ENCODE measurements at places on chromosomes 2 and 18.

GRCh38 chr2:158113741-158114295 lies 12.1 kb downstream of the UPP2 start:
- no peak for DNase-seq

DNA sequence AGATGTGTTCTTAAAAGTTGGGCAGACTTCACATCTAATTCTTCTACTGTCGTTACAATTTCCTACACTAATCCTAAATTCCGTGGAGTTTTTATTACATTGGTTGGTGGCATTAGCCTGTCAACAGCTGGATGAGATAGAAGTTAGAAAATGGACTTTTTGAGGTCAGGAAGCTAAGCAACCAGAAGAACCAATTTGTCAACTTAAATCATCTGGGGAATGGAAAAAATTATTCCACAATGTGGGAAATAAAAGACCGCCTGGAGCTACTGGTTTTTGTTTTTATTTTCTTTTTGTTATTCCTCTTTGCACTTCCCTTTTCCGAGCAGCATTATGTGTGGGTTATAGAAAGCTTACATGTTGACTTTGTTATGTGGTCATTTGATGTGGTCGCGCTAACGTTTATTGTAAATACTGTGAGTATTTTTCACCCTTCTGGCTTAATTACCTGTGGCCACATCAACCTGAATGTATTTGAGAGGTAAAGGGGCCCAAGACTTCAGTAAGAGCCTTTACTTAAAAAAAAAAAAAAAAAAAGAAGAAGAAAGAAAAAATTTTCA lies 75.3 kb downstream of the PTPRM start:
- no peak for DNase-seq

DNA sequence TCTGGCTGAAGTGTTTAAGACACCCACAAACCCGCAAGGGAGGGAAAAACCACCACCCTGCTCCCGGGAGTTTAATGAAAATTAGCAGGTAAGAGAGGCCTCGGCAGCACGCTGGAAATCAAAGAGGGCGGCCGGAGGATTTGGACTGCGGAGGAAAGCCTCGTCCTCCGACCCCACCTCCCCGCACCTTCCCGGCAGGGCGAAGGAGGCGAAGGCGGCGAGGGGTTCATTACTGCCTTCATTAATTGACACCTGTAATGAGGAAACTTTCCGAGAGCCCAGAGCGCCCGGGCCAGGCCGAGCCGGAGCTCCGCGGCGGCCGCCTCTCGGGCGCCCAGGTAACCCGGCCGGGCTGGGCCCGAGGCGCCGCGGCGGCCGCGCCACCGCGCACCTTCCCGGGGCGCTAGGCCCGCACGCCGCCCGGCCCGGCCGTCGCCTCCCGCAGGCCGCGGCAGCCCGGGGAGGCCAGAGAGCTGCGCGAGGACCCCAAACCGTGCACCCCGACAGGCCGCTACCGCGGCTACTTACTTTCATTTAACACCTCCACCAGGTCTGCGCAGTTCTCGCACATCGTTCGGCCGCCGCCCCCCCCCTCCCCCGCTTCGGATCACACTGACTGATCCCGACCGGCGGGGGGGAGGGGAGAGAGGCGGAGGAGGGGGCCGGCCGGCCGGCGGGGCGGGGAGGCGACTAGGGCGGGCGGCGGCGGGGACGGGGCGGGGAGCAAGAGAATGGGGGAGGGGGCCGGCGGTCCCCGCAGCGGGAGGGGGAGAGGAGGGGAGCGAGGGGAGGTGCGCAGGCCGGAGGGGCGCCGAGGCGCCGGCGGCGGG lies 550 bp downstream of the USP34 start:
- DNase-seq: no peak

DNA sequence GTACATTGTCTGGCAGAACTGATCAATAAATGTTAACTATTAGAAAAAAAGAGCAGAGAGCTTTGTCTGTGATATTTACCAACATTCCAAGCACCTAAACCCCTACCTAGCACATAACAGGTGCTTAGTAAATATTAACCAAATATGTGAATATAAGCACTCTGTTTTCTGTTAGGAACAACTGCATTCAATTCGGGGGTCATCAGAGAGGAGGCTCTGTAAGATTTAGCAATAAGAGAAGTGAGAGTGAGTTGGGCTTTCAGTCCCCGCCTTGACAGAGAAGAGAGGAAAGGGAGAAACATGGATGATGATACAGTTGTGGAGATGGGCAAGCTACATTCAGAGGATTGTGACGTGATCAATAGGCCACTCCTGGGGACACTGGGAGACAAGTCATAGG lies 47.7 kb downstream of the MYOM1 start:
- DNase-seq: no peak

DNA sequence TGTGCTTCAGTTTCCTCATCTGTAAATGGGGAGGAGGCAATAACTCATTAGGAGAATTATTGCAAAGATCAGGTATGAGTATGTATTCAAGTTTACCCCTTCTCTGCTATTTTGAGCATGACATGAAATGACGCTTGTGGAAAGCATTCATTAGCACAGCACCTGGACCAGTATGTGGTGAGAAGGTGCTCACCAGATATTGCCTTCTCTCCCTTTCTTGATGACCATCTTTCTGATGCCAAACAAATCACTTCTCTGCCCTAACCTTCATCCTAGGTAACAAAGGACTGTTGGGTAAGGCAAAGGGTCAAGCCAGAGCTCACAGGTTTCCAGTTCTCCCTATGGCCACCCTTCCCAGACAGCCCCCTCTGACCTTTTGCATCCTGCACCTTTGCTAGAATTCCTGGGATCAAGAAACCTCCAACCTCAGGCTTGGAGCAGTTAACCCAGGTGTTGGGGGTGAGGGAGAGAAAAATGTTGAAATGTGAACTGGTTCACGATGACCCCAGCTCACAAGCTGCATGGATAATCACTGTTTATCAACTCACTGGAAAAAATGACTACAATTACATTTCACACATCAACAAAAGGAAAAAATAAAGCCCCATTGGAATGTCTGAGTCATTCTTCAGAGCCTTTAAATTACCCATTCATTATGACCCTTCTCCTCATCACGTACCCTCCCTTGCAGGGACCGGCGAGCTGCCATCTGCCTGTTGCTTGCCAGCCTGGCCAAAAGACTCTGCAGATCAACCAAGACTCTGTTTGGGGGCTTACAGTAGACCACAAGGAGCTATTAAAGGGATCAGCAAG lies 41.6 kb downstream of the LBH start:
- no peak for DNase-seq

DNA sequence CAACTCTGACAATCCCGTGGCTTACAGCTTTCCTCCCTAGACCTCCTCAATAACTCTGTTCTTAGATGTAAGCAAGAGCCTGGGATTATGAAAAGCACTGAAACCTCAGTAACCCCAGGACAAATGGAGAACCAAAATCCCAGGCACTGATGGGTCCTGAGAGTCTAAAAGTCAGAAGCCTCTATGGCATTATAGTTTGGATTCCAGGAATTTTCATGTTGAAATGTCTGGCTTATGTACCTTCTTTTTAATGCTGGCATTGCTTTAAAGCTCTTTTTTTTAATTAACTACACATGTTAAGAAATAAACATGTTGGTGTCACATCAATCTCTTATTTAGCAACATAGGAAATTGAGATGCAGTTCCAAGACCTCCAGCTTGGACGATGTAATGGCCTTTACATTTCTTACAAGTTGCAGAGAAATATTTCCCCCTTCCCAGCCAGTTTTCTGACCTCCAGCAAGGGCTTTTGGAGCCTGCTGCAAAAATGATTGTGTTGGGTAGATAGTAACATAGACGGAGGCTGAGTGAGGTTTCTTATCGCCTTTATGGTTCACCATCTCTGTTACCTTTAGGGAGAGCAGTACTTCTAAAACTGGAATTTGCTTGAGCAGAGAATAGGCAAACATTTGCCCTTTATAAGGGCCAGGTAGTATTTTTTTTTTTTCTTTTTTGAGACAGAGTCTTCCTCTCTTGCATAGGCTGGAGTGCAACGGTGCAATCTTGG lies 84.8 kb upstream of the RASGRP3 start:
- no peak for DNase-seq

DNA sequence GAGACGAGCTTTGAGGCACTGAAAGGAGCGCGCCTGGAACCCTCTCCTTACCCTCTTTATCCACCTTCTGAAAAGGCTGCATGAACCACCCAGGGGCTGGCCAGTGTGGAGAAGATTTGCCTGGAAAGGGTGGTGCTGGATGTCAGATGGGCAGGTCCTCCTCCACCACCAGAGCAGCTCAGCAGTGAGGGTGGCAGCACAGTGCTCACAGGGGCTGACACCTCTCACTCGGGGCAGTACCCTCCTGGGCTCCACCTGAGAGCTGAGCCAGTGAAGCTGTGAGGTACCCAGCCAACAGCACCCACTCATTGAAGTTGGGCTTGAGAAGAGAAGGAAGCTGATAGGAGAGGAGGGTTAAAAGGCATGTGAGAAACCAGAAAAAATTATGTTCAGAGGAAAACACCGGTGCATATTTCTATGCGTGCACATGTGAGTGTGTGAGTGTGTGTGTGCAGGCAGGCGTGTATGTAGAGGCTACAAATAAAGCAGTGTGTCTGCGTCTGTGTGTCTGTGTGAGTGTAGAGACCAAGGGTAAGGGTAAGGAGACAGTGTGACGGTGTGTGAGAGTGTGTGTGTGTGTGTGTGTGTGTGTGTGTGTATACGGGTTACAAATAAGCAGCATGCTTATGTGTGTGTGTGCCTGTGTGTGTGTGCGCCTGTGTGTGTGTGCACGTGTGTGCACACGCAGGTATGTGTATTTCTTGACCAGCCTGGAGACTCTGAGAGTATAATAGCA lies 40.7 kb downstream of the TEX44 start:
- no peak for DNase-seq

- no peak for DNase-seq
Observed at GRCh38 chr2:237613679-237614078, 13.7 kb upstream of the LRRFIP1 start.

GRCh38 chr2:48249631-48250473 lies 280.1 kb upstream of the STON1 start:
- DNase-seq: peak; percentile 94

- DNase-seq: no peak
Observed at GRCh38 chr2:142472382-142472781, 341.6 kb upstream of the LRP1B start.

DNA sequence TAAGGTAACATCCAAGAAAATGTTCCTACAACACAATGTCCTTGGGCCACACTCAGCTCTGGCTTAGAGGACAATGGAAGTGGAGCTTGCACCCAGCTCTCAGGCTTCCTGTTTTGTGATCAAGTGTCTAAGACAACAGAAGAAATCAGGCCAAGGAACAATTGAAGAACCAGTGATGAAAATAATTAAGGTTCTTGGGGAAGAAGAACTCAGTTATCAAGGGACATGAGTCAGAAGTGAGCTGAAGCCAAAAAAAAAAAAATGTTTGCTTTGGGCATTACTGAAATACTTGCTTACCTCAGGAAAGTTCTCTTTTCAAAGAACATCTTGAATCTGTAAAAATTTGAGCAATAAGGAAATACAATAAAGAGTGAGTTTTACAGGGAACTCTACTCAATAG lies 299.0 kb downstream of the FBXO15 start:
- no peak for DNase-seq

DNA sequence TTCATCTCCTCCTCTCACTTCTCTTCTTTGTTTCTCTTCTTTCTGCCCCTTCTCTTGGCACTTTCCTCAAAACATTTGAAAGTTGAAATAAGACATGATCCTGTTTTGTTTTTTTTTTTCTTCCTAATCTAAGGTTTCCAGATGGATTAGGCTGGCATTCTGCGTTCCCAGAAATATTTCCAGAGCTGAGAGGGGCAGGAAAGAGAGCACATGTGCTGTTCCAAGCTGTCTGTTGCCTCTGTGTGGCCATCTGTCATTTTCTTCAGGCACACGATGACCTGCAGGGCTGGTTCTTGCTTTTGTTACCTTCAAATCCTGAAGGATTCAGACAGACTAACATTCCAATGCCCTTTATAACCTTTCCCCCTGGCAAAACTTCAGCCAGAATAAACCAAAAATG lies 142.9 kb downstream of the RNF144A start:
- DNase-seq: peak; percentile 7

GRCh38 chr18:37554399-37554787 lies 11.2 kb downstream of the CELF4 start:
- DNase-seq: no peak

GRCh38 chr2:46538393-46538792 lies 59.0 kb downstream of the TMEM247 start:
- DNase-seq: no peak

DNA sequence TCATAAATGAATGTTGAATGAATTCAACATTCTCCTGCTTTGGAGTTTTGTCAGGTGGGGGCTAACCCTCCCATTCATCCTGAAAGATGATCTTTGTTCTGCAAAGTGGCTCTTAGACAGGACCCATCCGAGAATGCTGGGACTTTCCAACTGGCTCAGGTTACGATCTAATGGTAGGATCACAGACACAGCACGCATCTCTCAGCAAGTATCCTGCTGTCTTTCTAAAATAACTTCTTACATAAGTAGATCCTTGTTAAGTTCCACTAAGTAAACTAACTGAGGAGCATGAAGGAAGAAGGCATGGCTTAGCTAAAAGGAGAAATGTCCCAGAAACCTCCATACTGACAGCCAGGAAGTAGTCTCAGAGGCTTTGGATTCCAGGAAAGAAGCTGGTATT lies 23.7 kb downstream of the CYP27A1 start:
- peak; percentile 8 for DNase-seq

GRCh38 chr2:55161295-55162210 lies 70.5 kb downstream of the CLHC1 start:
- no peak for DNase-seq

DNA sequence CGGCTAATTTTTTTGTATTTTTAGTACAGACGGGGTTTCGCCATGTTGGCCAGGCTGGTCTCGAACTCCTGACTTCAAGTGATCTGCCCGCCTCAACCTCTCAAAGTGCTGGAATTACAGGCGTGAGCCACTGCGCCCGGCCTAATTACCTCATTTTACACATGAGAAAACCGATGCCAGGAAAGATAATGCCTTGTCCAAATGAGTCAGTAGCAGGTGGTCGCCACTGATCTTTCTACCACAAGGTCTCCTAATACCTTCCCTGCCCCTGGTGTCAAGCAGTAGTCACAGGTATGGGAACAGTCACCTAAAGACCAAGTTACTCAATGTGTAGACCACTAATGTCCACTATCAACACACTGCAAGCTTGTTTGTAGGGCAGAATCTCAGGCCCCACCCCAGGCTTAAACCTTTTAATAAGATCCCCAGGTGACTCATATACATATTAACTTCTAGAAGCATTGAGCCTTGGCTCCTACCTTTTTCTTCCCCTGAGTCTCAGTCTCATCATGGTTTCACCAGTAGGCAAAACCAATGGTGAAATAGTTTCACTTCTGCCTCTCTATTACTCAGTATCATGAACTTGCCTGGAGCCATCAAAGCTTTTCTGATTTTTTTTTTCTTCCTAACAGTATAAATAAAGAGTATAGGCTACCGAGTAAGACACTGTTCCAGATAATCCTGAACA lies 6.9 kb upstream of the EPB41L5 start:
- no peak for DNase-seq

Data from DMS 273 treated with DMSO at 0.1 percent for 48 hours (cell line).